ENCODE measurements at places on chromosomes 2 and 18.

DNA sequence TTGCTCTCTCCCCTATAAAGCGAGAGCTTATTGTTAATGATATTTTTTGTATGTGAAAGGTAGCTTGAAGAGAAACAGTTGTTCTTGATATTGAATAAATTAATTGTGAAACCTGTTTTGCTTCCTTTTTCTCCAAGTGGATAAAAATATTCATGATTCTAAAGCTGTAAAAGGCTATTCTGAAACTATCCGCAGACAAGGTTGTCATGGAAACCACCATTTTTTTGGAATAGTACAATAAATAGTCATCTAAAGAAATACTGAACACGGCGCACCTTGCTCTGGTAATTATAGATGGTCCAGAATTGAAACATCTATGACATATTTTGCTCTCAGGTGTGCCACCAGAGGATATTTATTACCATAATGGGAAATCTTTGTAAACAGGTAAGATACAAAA is 1103.0 kb upstream of the SLC39A10 start:
- DNase-seq, result no peak

- DNase-seq, result no peak
These were observed 90.4 kb upstream of the EML6 start for GRCh38 chr2:54632733-54633692.

DNA sequence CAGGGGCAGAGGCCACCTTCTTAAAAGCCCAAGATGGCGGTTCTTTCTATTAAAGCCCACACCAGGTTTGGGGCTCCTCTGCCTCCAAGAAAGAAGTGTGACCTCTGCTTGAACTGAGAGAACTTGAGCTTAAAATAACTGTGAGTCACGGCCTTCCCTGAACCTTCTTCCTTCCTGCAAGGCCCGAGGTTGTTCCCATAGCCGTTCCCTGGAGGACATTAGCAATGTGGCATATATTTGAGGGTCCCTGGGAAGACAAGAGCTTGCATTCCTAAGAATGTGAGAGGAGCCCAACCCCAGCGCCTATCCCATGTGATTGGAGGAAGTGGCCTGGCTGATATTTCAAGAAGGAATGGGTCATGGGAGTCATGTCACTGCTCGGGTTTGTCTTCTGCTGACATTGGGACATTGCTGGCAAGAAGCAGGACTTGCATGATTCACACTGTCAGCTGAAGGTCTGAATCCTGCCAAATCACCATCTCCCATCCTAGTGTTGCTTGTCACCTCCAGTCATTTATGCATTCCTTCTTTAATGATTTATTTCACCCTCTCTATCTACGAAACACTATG is 168.1 kb downstream of the TRIB2 start:
- no peak for DNase-seq

DNA sequence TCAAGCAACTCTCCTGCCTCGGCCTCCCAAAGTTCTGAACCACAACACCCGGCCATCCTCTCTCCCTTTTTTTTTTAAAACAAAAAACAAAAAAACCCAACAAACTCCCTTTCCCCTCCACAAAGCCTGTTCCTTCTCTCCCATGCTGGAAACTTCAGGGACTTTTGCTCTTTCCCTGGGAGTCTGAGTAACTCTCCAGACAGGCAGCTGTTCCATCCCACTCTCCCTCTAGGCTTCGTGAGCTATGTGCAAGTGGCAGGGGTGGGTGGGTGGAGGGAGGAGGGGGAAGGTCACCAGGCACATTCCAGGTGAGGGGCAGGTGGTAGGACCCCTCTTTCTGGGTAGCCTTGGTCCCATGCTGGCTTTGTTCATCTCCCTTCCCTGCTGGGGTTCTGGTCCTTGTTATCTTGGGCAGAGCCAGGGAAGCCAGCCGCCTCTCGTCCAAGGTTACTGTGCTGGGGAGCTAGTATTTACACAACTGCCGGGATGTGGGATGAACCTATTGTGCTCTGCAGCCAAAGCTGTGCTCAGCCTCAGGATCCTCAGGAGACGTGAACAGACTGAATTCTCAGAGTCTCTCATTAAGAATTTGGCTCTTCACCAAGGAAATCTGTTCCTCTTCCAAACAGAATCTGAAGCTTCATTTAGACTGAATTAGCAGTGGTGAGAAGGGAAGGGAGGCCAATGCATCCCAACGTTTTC is 106.9 kb downstream of the LIPG start:
- DNase-seq, result no peak

DNA sequence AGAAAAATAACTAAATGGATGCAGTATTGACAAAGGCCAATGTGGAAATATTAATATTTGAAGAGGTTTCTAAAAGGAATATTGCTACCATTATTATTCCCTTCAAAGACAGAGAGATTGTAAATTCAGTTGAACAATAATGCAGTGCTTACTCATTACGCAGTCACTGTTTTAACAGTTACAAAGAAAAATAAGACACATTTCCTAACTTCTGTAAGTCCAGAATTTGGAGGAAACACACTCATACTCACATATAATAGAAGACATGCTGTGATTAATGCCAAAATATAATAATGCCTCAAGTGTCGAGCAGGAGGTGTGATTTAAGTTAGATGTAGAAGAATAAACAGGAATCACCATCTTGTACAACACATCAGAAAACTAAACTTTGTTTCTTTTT is 389.2 kb downstream of the FBXO15 start:
- no peak for DNase-seq

GRCh38 chr18:79458131-79458838 is 62.6 kb downstream of the NFATC1 start:
- no peak for DNase-seq

DNA sequence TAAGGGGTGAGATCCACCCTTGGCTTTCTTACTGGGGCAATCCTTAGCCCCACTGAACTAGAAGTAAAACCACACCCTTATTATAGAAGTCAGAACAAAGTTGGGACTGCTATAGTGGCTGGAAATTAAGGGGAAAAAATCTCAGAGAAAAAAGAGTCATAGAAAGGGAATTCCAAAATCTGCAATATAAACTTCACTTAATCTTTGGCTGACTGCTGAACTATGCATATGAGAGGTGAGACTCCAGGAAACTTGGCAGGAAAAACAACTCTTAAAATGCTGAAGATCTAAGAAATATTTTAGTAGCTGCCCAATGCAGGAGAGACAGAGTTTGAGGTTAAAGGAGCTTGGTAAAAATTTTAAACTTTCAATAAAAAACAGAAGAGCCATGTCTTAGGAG is 201.8 kb upstream of the FN1 start:
- no peak for DNase-seq

- no peak for DNase-seq
These were observed 41.6 kb downstream of the ARHGEF4 start for GRCh38 chr2:130878316-130878715.

GRCh38 chr2:29705616-29706015 is 215.8 kb downstream of the ALK start:
- no peak for DNase-seq

- DNase-seq, result no peak
These were observed 146.3 kb downstream of the RTN4 start for GRCh38 chr2:54903736-54904554.

- no peak for DNase-seq
These were observed 151.6 kb downstream of the RAPGEF4 start for GRCh38 chr2:172887280-172887679.

DNA sequence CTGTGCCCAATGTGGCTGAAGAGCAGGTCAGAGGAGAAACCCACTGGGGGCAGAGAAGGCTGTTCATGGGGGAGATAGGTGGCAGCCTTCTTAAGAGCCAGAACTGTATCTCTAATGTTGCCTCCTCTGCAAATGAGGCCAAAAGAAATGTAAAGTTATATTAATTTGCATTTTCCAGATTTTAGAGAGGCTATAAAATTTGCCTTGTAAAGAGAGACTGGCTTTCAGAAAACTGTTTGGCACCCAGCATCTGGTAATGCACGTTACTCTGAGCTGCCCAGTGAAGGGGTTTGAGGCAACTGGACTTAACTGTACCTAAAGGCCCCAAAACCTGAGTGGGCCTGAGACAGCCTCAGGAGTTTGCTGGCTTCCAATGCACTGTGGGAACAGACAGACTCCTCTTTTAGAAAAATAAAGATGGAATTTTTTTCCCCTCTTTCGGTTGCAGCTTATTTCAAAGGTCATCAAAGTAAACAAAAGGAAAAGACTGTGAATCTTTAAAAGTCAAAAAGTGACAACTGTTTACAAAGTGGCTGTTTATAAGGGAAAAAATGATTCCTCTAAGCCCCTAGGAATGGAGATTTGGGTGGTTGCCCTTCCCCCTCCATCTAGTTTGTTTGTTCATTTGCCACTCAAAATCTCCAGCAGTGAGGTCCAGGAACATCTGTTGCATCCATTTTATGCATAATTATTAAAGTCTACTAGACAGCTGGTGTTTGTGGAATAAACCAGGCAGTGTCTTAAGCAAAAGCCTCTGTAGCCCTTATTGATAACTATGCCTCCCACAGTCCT is 132.2 kb upstream of the ZFP36L2 start:
- no peak for DNase-seq

DNA sequence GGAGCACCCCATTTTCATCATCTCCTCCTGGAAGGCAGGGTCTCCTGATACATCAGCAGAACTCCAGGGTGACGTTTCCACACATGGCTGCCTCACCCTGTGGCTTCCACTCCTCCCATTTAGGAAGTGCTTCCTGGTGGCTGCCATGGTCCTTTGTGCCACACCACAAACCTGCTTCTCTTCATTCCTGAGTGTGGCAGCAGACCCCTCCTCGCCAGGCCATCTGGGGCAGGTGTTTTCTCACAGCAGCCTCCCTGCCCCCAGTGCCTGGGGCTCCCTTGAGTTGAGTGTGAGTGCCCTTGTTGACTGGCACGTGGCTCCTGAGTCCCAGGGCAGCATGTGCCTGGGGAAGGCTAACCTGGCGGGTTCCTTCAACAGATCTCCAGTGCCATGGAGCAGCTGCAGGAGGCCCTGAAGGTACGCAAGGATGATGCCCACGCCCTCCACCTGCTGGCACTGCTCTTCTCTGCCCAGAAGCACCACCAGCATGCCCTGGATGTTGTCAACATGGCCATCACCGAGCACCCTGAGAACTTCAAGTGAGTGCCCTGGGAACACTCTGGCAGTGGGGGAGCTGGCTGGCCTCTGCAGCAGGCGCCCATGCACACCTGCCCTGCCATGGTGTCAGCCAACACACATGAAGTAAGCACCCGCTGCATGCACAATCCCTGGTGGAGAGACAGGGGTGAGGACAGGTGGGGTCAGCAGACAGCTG is 113.4 kb upstream of the MCFD2 start:
- DNase-seq, result no peak

All from T-helper 17 cell (primary cell).